ENCODE measurements at places on chromosomes 6 and 20.

DNA sequence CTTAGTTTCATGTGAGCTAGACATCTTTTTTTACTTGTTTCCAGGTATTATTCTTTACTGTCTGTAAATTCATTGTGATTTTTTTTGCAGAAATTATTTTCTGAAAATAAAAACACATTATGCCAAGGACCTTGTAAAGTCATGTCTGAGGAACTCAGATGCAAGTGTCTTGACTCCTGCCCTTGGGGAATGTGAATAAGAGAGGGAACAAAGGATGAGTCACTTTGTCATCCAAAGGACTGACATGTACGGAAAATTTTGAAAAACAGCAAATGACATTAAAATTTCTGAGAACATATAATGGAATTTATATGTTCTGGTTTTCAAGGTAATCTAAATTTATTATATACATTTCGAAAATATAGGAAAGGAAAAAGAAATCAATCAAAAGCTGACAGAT lies 660.4 kb downstream of the CD109 start:
- no peak for DNase-seq

GRCh38 chr6:136439514-136440190 lies 110.6 kb downstream of the MAP7 start:
- no peak for DNase-seq

- DNase-seq, result no peak
These were observed 272.2 kb upstream of the FOXQ1 start for GRCh38 chr6:1039746-1040145.

- DNase-seq, result no peak
These were observed 47.5 kb upstream of the NAA20 start for GRCh38 chr20:19969507-19970255.

DNA sequence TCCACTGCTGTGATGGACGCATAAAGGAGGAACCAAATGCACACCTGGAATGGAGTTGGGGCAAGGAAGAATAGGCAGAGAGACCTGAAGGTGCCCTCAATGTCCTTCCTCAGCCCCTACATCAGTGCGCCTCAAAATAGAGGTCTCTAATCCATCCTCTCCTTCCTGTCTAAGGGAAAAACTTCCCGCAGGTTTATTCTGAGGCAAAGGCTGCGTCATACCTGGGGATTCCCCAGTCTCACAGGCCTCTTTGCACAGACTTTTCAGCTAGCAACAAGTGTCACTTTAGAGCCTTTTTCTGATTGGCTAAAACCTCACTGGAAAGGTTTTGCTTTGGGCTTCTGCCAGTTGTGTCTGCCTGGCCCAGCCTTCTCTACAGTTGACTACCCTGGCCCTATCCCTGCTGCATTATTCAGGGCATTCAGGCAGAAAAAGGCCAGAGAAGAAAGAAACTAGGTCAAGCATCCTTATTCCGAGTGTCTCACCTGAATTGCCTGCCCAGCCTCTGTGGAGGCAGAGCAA lies 1.8 kb upstream of the HLA-DQB1 start:
- DNase-seq, result no peak

GRCh38 chr6:39173270-39173669 lies 56.0 kb downstream of the KCNK5 start:
- no peak for DNase-seq

DNA sequence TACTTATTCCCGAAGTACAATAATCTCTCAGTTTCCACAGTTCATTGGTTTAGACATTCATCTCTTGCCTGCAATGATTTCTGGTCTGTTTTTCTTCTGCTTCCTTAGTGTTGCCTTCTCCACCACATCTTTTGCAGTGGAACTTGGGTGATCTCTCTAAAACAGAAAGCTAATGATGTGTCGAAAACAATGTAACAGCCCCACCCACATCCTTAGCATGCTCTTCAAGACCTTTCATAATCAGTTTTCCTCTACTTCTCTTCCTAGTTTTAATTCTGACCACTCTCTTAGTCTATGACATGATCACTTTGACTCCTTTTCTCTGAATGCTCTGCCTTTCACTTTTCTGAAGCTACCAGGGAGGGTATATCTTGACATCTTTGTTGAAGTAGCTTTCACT lies 1007.9 kb upstream of the CITED2 start:
- no peak for DNase-seq

DNA sequence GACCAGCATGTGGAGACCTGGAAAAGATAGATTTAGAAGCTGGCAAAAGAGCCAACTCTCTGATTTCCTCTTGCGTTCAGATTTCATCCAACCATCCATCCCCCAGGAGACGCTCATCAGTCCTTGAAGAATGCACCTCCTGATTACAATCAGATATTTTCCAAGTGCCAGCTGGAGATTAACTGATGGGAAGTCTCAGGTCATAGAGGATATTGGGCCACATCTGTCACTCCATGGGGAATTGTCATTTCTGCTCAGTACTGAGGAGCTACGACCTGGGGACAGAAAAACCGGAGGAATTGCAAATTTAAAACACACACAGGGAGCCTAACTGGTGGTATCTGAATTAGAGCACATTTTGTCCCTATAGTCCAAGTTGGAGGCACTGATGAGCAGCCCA lies 496.2 kb upstream of the SULF2 start:
- no peak for DNase-seq

GRCh38 chr6:139474145-139475108 lies 100.0 kb upstream of the CITED2 start:
- DNase-seq, result no peak

GRCh38 chr20:20334489-20334888 lies 33.4 kb upstream of the INSM1 start:
- no peak for DNase-seq

GRCh38 chr6:31158863-31159855 lies 770 bp downstream of the TCF19 start:
- no peak for DNase-seq

DNA sequence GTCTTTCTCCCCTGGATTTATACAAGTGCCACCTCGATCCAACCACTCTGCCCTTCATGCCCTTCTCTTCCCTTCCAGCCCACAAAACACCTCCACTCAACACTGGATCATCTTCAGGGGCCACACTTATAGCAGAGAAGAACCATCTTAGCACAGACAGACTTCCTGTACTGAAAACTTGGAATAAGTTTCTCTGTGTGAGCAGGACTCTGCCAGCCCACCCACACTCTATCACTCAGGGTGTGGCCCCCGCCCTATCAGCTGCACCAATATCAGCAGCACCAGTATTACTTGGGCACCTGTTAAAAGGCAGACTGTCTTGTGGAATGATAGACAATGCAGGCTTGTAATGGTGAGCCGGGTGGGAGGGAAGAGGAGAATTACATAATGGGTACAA lies 86.7 kb downstream of the SCML4 start:
- DNase-seq, result no peak

GRCh38 chr6:13289789-13290318 lies 38.5 kb downstream of the TBC1D7 start:
- DNase-seq, result no peak

GRCh38 chr6:158991017-158991723 lies 8.8 kb downstream of the RSPH3 start:
- no peak for DNase-seq

GRCh38 chr6:143744551-143745165 lies 66.9 kb downstream of the PHACTR2 start:
- no peak for DNase-seq

Measured in anterior cingulate cortex (tissue), 58 donors.